ENCODE measurements at places on chromosomes 11 and 22.

GRCh38 chr11:30106222-30107181, 89.7 kb upstream of the KCNA4 start:
- DNase-seq = no peak

DNA sequence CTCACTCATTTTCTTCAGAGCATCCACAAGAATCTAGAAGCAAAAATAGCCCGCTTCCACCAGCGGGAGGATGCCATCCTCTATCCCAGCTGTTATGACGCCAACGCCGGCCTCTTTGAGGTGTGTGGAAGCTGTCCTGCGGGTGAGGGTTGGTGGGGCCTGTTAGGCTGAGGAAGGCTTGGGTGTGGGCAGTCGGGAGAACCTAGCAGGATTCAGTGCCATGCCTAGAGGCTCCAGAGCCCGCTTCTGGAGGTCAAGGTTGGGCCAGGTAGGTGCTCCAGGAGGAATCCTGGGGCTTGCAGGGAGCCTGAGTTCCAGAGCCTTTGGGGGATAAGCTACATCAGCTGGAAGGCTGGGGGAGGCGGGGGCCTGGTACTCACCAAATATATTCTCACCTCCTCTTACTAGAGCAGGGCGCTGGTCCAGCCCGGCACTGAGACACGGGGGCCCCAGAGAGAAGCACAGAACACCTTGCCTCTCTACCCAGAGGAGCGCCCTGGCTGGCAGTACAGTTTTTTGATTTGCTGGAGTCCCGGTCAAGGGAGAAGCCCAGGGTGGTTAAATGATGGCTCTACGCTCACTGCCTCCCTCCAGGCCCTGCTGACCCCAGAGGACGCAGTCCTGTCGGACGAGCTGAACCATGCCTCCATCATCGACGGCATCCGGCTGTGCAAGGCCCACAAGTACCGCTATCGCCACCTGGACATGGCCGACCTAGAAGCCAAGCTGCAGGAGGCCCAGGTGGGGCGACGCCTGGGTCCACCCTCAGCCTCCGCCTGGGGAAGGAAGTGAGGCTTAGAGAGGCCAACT, 5.3 kb downstream of the GCAT start:
- no peak for DNase-seq

DNA sequence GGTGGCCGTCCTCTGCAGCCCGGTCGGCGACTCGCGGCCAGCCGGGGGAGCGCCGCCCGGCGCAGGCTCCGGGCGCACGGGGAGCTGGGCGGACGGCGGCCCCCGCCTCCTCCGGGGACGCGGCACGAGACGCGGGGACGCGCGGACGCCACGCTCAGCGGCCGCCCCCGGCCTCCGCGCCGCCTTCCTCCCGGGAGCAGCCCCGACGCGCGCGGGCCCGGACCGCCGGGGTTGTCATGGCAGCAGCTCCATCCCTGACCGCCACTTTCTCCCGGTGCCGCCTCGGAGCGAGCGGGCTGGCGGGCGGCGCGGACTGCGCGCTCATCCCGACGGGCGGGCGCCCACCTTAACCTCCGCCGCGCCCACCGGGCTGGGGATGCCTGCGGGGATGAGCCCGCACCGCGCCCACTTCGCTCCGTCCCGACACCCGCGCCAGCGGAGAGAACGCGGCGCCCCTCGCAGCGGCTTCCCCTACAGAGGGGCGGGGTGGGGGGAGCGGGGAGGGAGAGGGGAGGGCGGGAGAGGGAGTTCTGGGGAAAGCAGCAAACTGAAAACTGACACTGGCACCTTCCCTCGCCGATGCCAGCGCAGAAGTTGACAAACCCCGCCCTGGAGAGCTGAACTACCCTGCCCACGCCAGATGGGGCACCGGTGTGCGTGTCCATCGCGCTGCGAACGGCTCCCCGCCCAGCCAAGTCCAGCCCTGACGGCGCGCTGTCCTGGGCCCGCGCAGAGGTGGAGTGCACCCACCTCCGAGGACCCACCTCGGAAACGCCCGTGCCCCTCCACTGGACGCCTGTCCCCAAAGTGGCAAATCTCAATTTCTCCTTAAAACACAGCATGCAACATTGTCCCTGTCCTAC, 588.4 kb downstream of the OPCML start:
- no peak for DNase-seq

DNA sequence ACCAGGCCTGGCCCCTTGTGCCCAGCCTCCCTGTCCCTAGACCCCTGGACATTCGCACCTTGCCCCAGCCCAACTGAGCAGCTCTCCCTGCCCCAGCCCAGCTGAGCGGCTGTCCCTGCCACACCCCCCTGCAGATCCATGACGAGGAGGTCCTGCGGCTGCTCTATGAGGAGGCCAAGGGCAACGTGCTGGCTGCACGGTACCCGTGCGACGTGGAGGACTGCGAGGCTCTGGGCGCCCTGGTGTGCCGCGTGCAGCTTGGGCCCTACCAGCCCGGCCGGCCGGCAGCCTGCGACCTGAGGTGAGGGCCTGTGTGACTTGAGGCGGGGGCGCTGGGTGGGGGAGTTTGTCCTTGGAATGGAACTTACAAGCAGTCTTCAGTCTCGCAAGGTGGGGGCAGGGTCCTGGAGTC, 7.7 kb downstream of the FRMD8 start:
- DNase-seq = no peak

- no peak for DNase-seq
Observed at GRCh38 chr11:62338218-62338617, 970 bp downstream of the ASRGL1 start.

DNA sequence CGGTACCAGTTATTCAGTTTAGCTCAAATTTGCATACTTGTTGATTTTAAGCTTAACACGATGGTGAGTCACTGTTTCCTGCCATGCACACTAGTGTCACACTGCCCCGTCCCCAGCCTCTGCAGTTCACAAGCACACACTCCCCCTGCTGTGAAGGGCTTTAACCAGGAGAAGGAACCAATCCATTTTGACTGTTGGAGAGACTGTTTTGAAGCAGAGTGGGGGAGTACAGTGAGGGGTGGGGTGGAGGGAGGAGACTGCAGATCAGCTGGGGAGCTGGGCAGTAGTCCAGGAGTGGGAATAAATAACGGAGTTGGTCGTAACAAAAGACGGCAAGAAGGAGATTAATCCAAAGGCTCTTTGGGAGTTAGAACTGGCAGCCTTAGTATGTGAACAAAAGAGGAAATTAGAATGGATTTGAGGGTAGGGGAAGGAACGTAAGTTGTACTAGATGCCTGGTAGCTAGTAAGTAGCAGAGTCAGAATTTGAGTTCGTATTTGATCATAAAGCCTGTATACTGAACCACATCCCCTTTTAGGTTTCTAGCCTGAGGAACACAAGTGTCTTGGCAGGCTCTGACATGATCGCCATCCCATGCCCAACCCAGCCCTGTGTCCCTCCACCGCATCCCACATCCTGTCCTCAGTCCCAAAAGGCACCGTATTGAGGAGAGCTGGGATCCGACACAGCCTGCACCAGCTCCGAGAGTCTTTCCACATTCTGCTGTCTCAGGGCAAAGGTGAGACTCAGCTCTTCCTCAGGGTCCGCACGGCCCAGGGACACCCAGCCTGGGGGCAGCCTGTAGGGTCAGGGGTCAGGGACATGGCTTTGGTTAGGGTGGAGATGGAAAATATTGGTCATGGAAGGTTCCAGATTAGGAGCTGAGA, 862 bp downstream of the TPP1 start:
- peak; percentile 53 for DNase-seq

DNA sequence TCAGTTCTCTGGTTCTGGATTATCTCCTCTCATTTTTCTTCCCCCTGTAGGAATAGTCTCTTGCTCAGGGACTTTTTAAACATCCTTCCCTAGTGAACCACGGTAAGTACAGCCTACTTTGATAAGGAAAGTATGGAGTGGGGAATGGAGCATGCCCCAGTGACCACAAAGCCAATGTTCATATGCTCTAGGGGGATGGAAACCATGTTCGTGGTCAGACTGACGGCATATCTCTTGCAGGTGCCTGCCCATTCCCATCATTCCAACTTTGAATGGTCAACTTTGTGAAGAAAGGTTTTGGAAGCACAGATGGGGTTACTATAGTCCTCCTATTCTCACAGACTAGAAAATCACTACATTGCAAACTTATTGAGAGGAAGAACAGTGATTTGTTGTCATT, 332.5 kb upstream of the NCAM1 start:
- no peak for DNase-seq

- no peak for DNase-seq
Observed at GRCh38 chr11:70201882-70202861, 924 bp upstream of the FADD start.

- DNase-seq = no peak
Observed at GRCh38 chr11:131582021-131582525, 211.7 kb downstream of the NTM start.

DNA sequence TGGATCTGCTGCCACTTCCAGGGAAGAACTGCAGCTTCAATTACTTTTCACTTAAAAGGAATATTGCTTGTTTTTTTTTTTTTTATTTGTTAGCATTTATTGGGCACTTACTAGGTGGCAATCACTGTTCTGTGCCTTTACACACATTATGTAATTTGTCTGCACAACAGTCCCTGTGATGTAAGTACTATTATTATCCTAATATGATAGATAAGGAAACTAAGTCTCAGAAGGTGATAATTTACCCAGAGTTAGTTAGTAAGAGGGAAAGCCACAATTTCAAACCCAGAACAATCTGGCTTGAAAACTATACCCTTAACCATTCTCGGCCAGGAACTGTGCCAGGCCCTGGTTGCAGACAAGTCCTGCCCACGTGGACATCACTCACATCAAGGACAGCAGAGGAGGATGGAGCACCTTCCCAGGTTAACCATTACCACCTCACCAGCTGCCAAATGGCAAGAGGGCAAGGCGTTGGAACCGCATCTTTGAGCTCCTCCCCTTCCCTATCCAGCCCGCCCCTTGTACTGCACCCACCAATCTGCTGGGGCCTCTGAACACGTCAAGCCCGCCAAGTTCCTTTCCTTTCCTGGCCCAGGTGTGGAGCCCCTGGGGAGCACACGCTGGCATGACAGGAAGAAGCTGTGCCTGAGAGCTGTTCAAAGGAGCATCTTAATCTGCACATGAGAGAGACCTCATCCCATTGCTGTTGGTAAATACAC, 78.4 kb downstream of the NAV2 start:
- DNase-seq = no peak

- DNase-seq = no peak
Observed at GRCh38 chr11:33652431-33652830, 48.2 kb downstream of the C11orf91 start.

- no peak for DNase-seq
Observed at GRCh38 chr11:113384551-113384950, 3.0 kb upstream of the ANKK1 start.

GRCh38 chr11:34754171-34754823, 133.4 kb downstream of the EHF start:
- DNase-seq = no peak

DNA sequence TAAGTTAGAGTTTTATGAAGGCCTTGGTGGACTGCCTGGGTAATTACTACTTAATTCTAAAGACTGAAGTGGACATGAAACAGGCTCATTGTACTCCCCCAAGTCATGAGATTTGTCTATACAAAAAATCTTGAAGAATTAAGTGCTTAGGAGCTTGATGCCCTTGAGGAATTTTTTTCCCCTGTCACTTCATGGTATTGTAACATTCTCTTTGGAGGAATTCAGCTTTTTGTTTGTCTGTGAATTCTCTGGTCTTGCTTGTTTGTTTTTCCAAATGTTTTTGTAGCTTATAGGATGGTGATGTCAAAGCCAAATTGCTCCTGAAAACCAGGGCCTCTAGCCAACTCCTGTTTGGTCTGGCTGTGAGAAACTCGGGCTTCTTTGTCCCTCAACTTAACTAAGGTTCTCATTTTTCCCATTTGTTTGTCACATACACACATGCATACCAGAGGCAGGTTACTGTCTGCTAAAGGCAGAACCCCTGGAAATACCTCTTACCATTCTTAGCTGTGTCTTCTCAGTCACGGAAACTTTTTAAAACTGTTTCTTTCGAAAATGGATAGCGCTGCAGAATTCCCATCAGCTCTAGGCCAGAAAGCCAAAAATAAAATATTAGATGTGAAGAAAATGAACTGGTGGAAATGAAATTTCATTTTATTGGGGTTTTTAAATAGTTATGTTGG, 66.9 kb downstream of the AMOTL1 start:
- no peak for DNase-seq

GRCh38 chr11:6249770-6250555, 9.7 kb upstream of the CCKBR start:
- no peak for DNase-seq

DNA sequence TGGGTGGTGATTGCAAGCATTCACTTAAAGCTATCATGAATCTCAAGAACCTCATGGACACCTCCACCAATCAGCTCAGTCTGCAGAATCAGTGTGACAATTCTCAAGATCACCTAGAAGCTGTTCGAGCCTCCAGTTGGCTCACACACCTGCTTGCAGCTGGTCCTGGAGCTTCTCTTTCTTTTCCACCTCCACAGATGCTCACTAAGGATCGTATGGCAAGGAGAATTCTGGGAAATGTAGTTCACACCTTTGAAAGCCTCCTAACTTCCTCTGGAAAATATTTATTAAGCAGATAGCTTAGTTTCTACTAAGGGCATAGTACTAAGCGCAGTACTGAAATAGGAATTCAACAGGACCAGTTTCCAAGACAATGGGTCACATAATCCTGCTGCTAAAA, 26.2 kb downstream of the FSHB start:
- DNase-seq = no peak

DNA sequence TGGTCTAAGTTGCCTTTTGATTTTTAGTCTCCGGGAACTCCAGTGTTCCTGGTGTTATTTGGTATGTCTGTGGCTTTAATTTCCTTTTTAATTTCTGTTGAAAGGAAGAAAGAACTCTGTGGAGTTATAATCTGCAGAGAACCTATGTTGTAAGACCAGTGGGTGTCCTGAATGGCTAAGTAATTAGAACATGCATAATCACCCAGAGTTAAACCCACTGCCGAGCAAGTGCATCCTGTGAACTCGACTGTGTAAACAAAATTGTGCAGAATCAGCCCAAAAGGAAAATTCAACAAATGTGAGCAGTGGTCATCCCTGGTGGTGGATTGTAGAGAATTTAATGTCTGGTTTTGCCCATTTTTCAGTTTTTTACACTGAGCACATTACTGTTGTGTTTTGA, 162.5 kb downstream of the COMMD9 start:
- DNase-seq = no peak

GRCh38 chr11:43359422-43359818, 700 bp downstream of the TTC17 start:
- DNase-seq = no peak

DNA sequence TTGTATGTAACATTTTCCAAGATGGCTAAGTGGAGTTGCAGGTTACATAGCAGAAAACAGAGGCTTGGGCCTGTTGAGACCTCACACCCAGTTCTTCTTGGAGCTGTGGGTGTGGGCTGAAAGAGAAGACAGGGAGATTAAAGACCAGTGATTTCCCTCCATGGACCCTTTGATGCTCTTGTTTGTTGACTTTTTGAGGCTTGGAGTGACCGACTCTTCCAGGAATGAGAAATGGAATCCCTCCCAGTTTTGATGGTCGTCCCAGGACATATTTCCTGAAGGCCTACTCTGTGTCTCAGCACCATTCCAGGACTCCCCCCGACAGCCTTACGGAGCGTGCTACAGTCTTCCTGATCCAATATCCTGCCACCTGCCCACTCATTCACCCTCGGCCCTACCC, 96.9 kb downstream of the PTPRJ start:
- no peak for DNase-seq

DNA sequence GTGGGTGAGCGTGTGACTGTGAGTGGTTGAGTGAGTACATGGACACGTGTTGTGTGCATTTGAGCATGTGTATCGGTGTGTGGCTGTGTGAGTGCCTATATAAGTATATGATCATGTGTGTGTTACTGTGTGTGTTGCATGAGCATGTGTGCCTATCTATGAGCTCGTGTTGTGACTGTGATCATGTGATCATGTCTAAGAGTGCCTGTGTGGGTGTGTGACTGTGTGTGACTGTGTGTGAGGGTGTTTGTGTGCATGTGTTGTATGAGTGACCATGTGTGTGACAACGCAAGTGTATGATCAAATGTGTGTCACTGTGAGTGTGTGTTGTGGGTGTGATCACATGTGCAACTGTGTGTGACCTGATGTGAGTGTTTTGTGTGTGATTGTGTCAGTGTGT, 88.8 kb downstream of the UBASH3B start:
- no peak for DNase-seq
